ENCODE measurements at places on chromosomes 16 and 17.

DNA sequence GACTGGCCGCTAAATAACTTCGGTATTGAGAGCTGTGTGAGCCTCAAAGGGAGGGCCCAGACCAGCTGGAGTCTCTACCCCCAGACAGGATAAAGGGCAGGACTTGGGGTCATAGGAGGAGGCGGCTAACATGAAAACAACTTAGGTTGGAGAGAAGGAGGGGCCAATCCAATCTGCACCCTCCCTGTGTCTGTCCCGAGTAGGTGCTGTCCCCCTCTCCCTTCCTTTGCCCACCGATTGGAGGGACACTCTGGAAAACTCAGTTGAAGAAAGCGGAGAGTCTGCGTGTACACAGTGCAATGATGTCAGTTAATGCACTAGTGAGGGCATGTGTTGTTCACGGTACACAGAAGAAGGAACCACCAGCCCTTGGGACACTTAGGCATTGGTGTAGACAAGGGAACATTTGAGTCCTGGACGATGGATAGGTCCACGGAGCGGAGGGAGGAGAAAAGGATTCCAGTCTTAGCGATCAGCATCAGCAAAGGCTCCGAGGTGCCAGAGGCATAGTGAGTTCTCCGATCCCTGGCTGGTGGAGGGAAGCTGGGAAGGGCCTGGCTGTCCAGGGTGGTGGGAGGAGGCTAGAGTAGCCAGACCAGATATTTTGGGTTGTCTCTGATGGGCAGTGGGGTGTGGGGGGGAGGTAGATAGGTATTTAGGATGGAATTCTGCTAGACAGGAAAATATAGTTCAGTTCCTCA, 761 bp downstream of the NOL3 start:
- DNase-seq: no peak

DNA sequence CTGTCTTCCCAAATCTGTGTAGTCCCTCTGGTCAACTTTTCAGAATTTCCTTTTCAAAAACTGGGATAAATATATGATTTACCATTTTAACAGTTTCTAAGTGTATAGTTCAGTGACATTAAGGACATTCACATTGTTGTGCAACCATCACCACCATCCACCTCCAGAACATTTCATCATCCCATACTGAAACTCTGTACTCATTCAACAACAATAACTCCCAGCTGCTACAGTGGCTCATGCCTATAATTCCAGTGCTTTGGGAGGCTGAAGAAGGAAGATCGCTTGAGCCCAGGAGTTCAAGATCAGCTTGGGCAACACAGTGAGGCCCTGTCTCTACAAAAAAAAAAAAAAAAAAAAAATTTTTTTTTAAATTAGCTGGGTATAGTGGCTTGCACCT, 131.0 kb downstream of the AATF start:
- peak; percentile 80 for DNase-seq

DNA sequence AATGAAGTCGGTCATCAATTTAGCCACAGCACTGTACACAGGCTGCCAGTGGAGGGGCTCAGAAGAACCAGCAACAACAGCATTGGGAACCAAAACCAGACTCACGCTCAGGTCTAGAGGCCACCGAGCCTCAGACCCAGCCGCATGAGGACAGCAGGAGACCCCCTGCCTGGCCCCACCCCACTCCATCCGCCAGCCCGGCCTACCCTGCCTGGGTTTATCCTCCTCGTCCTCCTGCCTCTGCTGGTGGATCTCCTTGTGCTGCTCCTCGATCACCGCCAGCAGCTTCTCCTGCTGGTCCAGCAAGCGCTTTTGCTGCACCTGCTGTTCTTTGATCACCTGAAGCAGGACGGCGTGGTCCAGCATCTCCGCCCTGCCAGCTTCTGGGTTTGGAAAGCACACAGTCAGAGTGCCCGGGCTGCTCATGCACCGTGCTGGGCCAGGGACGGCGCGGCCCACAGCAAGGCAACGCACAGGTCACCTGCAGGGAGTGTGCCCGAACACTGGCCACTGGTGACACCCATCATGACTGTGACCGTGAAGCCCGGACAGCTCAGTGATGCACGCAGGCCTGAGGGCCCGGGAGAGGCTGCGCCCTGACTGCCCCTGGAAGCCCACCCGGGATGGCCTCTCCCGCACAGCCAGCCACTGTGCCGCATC, 7.7 kb downstream of the NDUFAF8 start:
- no peak for DNase-seq

- DNase-seq: peak; percentile 20
These were observed 65.8 kb downstream of the RGS9 start for GRCh38 chr17:65202844-65203571.

GRCh38 chr17:57699751-57700219, 45.3 kb downstream of the CCDC182 start:
- DNase-seq: no peak

GRCh38 chr17:10616502-10617119, 40.5 kb downstream of the MYH3 start:
- DNase-seq: peak; percentile 94

DNA sequence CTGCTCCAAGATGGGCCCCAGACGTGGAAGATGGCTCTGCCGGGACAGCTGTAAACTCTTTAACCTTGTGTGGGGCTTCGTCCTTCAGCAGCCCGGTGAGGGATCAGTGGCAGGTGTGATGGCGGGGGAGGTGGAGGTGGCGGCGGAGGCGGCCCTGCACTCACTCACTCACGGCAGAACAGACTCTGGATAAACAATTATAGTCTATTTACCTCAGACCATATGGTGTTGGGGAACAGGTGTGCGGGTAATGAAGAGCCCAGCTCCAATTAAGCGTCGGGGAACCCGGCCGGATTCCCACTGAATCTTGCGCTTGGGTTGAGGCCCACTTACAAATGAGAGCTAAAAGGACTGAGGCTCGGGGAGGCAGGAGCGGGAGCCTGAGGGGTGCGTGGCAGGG, 104.3 kb upstream of the SDK2 start:
- DNase-seq: no peak

- DNase-seq: no peak
These were observed 226.7 kb downstream of the UTP18 start for GRCh38 chr17:51486885-51487520.

GRCh38 chr16:48622456-48623303, 12.7 kb upstream of the N4BP1 start:
- no peak for DNase-seq

GRCh38 chr16:77191259-77191969, 424 bp downstream of the MON1B start:
- peak; percentile 70 for DNase-seq

- DNase-seq: no peak
These were observed 18.1 kb upstream of the ABCC12 start for GRCh38 chr16:48173889-48174288.
